Hepatocyte (in vitro differentiated cells): ENCODE measurements at places on chromosomes 1 and 21. TPM values are rescaled to one million over a fixed set of nuclear protein-coding genes. Genes with fewer than 3 reads are reported as not detected.

DNA sequence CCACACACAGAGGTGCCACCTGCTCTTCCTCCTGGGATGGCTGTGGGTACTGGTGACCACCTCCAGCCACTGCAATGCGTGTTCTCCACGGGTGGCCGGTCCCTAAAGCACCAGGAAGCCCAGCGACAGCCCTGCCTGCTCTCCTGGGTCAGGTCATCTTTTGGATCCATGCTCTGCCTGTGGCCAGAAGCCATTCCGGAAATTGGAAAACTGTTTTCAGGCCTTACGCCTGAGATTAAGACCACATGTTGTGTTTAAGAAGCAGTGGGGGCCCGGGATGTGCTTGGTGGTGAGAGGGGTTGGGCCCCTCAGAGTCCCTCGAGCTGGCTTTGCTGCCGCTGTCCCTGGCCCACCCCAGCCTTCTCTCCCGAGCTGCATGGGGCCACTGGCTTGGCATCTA is 150.8 kb downstream of the PEX14 start:
- no peak overlapping the region for H3K4me3 ChIP-seq
- H3K36me3 ChIP-seq = no peaks in the 10 kb centered on the region
- peaks cover 8% of the 10 kb centered on the region for H3K4me1 ChIP-seq

ERRFI1 gene
- 154 and 163 TPM in 2 replicates for total RNA-seq

GRCh38 chr1:161427733-161428516 is 60.2 kb upstream of the CFAP126 start:
- H3K27ac ChIP-seq = no peak overlapping the region
- H3K4me3 ChIP-seq = peak overlapping the region; percentile 32
- no peaks in the 10 kb centered on the region for H3K4me1 ChIP-seq
- no peaks in the 10 kb centered on the region for H3K36me3 ChIP-seq
- H3K27me3 ChIP-seq = peaks cover 63% of the 10 kb centered on the region

GRCh38 chr1:3483801-3484444 is 29.5 kb downstream of the ARHGEF16 start:
- H3K27ac ChIP-seq = no peak overlapping the region
- peak; percentile 68 for DNase-seq
- no peaks in the 10 kb centered on the region for H3K36me3 ChIP-seq
- H3K27me3 ChIP-seq = no peaks in the 10 kb centered on the region
- no peak overlapping the region for H3K4me3 ChIP-seq

C1orf167 gene
- not detected in 2 replicates for total RNA-seq

TNFRSF14 gene
- total RNA-seq = 2.7 and 6.1 TPM in 2 replicates

DNA sequence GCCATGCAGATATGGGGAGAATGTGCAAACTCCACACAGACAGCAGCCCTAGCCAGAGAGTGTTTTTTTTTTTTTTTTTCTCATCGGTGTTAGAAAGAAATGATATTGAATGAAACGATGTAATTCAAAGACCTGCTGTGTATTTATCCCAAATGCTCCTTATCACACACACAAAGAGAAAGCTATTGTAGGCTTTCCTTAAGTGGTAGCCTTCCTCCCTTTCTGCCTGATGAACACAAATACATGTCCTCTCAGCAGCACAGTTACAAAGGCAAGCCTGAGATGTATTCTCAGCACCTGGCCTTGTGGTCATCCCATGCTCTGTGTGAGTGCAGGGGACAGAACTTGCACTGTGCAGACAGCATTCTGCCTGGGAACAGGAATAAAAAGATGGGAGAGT is 93.8 kb downstream of the PLPPR5 start:
- H3K27ac ChIP-seq = no peak overlapping the region
- no peaks in the 10 kb centered on the region for H3K4me1 ChIP-seq
- no peaks in the 10 kb centered on the region for H3K36me3 ChIP-seq
- H3K4me3 ChIP-seq = no peak overlapping the region
- no peak for DNase-seq

CDCA8 gene
- 4.1 and 4.3 TPM in 2 replicates for total RNA-seq

- no peak overlapping the region for H3K4me3 ChIP-seq
- DNase-seq = no peak
- no peaks in the 10 kb centered on the region for H3K36me3 ChIP-seq
- H3K27me3 ChIP-seq = no peaks in the 10 kb centered on the region
Measured at GRCh38 chr1:14930247-14930965, 223.1 kb upstream of the TMEM51 start.

CYP2J2 gene
- total RNA-seq = 7.9 and 9.4 TPM in 2 replicates

DNA sequence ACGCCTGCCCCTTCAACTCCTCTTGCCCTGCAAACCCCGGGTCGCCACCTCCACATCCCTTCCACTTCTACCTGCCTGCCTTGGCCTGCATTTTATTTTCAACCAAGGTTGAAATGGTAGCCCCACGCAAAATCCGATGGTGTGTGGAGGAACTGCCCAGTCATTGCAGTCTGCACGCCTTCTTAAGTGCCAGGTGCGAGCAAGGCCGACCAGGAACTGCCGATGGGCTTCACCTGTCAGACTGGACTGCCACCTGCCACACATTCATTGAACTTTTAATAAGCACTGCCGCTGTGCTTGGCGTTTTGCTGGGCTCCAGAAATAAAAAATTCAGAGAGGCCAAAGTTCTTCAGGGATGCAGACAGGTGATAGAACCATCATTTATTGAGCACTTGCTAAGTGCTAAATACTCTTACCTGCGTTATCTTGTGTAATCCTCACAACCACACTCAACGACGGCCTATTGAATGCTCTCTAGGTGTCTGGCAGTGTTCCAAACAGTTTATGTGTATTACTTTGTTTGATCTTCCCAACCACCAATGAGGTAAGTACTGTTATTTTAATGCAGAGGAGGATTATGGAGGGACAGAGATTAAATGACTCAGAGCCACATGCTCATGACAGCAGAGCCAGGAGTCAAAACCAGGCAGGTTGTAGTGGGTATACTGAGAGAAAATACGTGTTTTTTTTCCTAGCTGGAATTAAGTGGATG is 36.2 kb downstream of the CACHD1 start:
- H3K27ac ChIP-seq = peak overlapping the region; percentile 90
- peaks cover 29% of the 10 kb centered on the region for H3K4me1 ChIP-seq
- no peaks in the 10 kb centered on the region for H3K36me3 ChIP-seq
- peak; percentile 69 for DNase-seq
- H3K27me3 ChIP-seq = no peaks in the 10 kb centered on the region
- peak overlapping the region; percentile 31 for H3K4me3 ChIP-seq

- H3K27me3 ChIP-seq = no peaks in the 10 kb centered on the region
- H3K36me3 ChIP-seq = no peaks in the 10 kb centered on the region
- H3K27ac ChIP-seq = no peak overlapping the region
- H3K4me1 ChIP-seq = no peaks in the 10 kb centered on the region
- DNase-seq = no peak
Measured at GRCh38 chr1:99557546-99558202, 88.2 kb upstream of the PALMD start.

MAN1A2 gene
- 41.9 and 45.0 TPM in 2 replicates for total RNA-seq

MSH4 gene
- 0.37 and 0.52 TPM in 2 replicates for total RNA-seq

DNA sequence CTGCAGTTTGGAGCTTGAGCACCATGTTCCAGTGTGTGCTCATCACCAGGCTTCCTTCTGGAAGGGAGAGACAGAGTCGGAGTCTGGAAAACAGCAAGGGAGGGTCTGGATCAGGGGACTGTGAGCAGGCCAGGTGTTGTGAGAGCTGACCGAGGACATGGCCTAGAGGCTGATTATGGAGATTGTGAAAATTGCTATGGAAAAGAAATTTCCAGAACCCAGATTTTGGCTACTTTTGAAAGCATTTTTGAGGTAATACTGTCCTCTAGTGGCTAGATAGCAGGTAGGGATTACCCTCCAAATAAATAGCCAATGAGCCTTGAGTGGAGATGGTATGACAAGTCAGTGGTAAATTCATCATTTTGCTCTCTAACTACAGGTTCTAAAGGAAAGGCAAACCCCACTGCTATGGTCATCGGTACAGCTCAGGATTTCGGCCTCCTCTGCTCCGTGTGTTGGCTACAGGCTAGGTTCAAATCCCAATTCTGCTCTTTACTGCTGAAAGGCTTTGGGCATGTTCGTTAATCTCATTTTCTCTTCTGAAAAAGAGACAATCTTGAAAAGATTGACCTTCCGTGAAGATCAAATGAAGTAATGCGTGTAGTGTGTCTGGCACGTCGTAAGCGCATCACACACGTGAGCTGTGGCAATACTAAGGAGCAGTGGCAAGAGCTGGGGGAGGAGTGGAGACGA is 1.0 kb upstream of the HAO2 start:
- H3K4me1 ChIP-seq = peaks cover 11% of the 10 kb centered on the region
- DNase-seq = peak; percentile 53
- H3K4me3 ChIP-seq = no peak overlapping the region
- H3K36me3 ChIP-seq = no peaks in the 10 kb centered on the region
- no peak overlapping the region for H3K27ac ChIP-seq
- no peaks in the 10 kb centered on the region for H3K27me3 ChIP-seq

PIAS3 gene
- total RNA-seq = 18.0 and 18.1 TPM in 2 replicates

PTPN22 gene
- 0.17 TPM in 1 of 2 replicates, not detected in the other for total RNA-seq

DNA sequence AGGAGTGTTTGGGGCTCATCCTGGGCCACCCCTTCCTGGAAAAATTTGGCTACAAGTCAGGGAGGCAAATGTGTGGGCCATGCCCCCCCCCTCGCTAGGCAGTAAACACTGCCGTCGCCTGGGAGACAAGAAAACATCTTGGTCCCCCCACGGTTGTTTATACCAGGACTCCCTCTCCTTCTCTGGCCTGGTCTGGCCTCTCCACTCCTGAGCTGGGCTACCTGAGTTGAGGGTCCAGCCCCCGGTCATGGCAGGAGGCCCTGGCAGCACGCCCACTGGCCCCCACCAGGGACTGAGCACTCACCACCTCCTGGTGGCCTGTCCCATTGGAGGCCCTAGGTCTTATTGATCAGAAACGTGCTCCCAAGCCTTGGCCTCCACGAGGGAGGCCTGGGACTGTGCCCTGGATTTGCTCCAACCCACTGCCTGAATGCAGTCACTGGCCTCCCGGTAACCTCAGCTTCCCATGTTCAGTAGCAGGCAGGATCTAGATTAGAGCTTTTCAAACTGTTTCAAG is 15.8 kb downstream of the KCNQ4 start:
- H3K27me3 ChIP-seq = no peaks in the 10 kb centered on the region
- peaks cover 12% of the 10 kb centered on the region for H3K4me1 ChIP-seq
- no peaks in the 10 kb centered on the region for H3K36me3 ChIP-seq
- no peak overlapping the region for H3K27ac ChIP-seq
- H3K4me3 ChIP-seq = no peak overlapping the region
- no peak for DNase-seq

DNA sequence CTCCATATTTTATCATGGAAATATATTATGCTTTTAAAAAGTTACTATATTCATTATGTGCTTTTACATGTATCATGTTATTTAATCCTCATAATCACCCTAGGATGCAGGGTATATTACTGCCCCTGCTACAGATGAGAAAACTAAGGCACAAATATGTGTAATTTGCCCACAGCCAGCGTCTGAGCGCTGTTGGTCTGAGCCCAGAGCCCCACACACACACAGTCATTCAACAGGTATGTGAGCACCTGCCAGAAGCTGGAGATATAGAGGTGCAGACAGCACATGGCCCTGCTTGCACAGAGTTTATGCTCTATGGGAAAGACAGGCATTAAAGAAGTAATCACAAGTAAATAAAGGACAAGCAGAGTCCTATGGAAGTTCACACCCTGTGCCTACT is 49.8 kb upstream of the SEC16B start:
- peaks cover 25% of the 10 kb centered on the region for H3K4me1 ChIP-seq
- no peak for DNase-seq
- no peak overlapping the region for H3K4me3 ChIP-seq
- no peaks in the 10 kb centered on the region for H3K27me3 ChIP-seq
- no peak overlapping the region for H3K27ac ChIP-seq

GRCh38 chr1:191546803-191547202 is 611.5 kb upstream of the RGS18 start:
- H3K36me3 ChIP-seq = no peaks in the 10 kb centered on the region
- no peak overlapping the region for H3K4me3 ChIP-seq
- no peak for DNase-seq

DNA sequence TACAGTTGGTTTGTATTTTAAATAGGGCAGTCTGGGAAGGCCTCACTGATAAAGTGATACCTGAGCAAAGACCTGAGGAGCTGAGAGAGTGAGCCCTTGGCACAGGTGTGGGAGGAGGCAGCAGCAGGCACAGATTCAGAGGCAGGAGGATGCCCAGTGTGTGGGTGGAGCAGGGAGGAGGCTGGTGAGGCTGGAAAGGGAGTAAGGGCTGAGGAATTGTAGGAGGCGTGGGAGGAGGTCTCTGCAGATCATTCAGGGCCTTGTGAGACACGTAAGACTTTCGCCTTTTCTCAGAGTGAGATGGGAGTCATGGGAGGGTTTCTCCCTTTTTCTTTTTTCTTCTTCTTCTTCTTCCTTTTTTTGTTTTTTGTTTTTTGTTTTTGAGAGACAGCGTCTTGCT is 58.0 kb downstream of the RGL1 start:
- H3K27ac ChIP-seq = no peak overlapping the region
- no peak for DNase-seq
- H3K4me1 ChIP-seq = peaks cover 15% of the 10 kb centered on the region
- no peaks in the 10 kb centered on the region for H3K36me3 ChIP-seq
- no peaks in the 10 kb centered on the region for H3K27me3 ChIP-seq
- no peak overlapping the region for H3K4me3 ChIP-seq

DNA sequence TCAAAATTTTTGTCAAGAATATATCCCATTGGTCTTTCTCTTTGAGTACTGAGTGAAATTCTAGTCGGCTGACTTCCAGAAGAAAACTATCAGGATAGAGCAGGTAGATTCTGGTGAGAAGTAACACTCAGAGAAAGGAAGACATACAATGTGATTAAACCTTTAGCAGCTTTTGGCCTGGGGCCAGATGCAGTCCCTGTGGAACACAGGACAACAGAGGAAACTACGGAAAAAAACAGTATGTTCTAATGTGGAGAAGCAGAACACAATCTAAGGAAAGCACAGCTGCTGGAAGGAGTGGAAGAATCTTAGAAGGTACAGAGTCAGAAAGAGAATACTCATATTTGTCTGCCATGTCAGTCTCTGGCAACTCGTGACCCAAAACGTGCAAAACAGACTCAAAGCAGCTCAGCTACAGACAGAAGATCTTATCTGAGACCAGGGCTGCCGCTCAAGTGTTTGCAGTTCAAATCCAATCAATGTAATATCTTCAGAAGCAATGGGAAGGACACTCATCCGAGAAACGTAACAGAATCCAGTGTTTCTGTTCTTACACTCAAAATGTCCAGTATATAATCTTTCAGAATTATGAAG is 283.8 kb downstream of the MRPL39 start:
- no peaks in the 10 kb centered on the region for H3K4me1 ChIP-seq
- no peak overlapping the region for H3K27ac ChIP-seq
- H3K4me3 ChIP-seq = no peak overlapping the region
- H3K27me3 ChIP-seq = no peaks in the 10 kb centered on the region

DNAH14 gene
- 46.1 and 47.3 TPM in 2 replicates for total RNA-seq

GRCh38 chr1:173297798-173298391 is 90.8 kb upstream of the TNFSF4 start:
- H3K27me3 ChIP-seq = no peaks in the 10 kb centered on the region
- H3K4me3 ChIP-seq = no peak overlapping the region
- DNase-seq = no peak
- no peak overlapping the region for H3K27ac ChIP-seq

- no peak overlapping the region for H3K4me3 ChIP-seq
- no peaks in the 10 kb centered on the region for H3K36me3 ChIP-seq
- H3K27me3 ChIP-seq = no peaks in the 10 kb centered on the region
- no peaks in the 10 kb centered on the region for H3K4me1 ChIP-seq
- DNase-seq = no peak
- H3K27ac ChIP-seq = no peak overlapping the region
Measured at GRCh38 chr21:25925936-25926335, 191.2 kb downstream of the GABPA start.
